Urinary bladder (tissue), 4 donors: ENCODE measurements at places on chromosomes 13 and 19.

DNA sequence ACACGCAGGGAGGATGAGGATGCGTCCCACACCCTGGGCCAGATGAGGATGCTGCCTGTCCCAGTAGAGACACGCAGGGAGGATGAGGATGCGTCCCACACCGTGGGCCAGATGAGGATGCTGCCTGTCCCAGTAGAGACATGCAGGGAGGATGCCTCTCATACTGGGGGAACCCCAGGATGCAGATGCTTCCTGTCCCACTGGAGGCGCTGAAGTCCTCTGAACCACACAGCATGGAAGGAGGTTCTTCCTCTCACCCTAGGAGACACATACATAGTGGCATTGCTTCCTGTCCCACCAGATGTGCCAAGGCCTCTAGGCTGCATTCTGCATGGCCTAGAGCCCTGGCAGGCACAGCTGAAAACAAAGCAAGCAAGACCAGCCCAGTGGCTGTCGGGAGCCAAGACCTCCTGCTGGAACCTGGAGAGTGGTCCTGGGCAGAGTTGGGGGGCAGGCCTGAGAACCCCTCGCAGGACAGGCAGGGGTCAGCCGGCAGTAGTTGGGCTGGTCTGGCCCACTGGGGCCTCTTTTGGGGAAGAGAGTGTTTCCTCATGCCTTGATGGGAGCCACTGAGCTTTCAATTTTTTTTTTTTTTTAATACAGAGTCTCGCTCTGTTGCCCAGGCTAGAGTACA, 4.3 kb downstream of the HPN start:
- no peak for DNase-seq

DNA sequence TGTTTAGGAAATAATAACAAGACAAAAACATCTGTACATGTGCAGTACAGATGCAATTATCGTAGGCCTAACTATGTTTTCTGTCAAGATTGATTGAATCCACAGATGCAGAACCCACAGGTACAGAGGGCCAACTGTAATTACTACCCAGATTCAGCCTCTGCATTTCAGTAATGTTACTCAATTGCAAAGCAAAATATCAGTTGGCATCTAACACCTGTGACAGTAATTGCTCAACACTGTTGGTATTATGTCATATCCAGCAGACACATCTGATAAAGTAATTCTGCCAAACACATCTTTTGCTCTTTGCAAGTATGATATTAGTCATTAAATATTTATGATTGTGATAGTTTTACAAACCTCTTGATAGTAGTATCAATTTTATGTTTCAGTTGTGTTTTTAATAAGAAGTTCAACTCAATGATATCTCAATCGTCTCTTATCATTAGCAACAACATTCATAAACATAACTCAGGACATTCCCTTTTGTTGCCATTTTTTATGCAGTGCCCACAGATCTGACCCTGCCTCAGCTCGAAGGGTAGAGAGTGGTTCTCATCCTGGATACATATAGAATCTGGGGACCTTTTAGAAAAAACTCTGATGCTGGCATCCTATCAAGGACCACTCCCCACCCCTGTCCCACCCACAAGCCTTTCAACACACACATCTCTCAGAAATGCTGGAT, 104.7 kb downstream of the MYCBP2 start:
- DNase-seq = no peak

DNA sequence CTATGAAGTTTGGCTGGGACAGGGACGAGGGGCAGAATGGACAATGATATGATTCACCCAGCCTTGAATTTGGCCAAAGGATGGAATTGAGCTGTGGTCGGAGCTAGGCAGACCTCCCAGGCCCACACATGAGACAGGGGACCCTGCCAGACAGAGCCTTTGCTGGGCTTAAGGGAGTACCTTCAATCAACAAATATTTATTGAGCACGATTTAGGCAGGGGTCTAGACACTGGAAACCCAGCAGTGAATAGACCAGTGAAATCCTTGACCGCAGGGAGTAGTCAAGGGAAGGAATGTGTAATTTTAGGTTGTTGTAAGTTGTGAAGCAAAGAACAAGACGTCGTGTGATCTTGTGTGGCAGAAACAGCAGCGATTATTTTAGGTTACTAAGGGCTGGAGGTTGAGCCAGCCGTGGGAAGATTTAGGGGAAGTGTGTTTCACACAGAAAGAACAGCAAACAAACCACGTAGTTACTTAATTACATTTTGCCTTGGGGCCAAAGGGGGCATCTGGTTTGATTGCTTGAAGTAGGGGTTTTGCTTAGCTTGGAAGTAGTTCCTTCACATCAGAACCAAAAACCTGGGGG, 16.9 kb upstream of the AP1M2 start:
- DNase-seq = no peak

GRCh38 chr13:26011996-26012821, 39.6 kb downstream of the SHISA2 start:
- DNase-seq = no peak

DNA sequence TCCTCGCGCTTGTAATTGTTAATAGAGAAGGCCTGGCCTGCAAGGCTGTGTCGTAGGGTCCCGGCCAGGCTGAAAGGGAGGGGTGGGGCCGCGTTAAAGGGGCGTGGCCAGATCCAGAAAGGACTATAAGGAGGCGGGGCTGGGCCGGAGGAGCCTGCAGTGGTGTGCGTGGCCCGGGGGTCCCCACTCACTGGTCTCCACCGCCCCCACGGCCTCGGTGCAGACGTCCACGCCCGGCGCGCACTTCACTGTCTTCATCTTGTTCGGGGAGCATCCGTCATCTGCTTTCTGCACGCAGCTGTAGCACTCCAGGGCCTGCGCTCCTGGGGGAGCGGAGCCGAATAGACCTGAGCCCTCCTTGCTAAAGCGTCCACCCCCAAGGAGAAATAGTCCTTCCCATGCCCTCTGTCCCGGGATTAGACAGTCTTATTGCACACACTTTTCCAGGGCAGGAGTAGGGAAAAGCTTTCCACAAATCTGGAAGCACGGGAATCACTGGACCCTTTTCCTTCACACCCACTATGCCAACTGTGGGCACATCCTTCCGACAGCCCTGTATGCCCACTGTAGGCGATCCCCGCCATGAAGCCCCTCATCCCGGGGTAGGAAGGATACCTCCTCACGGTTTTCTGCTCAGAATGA, 1.2 kb downstream of the LYPD3 start:
- DNase-seq = no peak

DNA sequence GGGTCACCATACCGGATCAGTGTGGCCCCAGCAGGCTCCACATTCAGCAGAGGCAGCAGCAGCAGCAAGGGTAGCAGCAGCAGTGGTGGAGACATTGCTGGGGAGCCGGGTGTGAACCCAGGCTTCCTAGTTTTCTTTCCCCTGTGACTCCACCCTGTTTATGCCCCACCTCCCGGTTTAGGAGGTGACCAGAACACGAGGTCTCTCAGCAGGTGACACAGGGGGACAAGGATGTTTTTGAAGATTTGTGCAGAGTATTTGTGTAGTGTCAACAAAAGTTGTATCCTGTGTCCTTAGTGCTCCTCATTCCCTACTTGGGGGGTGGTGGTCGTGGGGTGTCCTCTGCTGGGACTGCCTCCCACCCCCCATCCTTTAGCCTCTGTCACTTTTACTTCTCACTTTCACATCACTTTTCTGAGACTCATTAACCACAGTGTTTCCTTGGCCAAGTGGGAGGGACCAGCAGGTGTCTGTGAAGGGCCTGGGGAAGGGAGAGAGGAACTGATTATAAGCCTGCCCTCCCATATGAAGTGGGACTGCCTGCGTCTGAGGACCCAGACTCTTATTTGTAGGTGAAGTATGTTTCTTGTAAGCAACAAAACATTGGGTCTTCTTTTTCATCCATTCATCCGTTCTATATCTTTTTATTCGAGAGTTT, 15.6 kb upstream of the KCNC3 start:
- DNase-seq = no peak

DNA sequence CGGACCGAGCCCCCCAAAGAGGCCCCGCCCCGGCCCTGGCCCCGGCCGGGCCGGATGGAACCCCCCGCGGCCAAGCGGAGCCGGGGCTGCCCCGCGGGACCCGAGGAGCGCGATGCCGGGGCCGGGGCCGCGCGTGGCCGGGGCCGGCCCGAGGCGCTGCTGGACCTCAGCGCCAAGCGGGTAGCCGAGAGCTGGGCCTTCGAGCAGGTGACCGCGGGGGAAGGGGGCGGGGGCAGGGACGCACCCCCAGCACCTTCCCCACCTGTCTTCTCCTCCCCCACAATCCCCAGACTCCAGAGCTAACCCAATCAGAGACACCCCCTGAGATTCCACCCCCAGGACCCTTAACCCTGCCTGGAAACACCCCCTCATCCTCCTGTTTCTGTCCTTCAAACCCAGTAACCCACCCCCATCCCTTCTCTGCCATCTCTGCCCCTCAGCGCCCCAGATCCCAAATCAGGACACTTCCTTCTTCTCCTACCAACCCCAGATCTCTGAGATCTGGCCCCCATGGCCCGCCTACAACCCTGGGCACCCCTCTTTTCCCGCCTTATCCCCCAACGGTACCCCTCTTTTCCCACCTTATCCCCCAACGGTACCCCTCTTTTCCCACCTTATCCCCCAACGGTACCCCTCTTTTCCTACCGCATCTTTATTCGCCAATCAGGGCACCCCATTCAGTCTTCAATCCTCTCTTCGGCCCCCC, 505 bp downstream of the ZSWIM4 start:
- DNase-seq = no peak

DNA sequence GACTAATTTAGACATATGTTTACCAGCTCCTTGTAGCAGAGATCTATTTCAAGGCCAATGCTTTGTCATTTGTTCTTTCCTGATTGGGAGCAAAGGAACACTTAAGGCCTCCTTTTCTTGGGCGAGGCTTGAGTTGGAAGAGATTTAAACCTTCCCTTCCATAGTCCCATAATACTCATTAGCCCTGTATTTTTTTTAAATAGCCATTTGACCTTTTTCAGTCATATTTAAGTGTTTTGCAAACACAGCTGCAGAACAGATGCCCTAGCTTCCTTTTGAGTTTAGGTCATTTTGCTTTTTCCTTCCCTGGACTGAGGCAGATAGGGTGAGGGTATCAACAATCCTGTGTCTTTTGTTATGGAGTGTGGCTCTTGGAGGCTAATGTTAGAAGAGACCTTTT, 198.3 kb downstream of the NBEA start:
- no peak for DNase-seq
